ENCODE measurements at places on chromosomes 1 and 21. TPM values are rescaled to one million over a fixed set of nuclear protein-coding genes. Genes with fewer than 3 reads are reported as not detected.

OR2T3 gene
- not detected for total RNA-seq

PIK3R3 gene
- total RNA-seq = 39.7 TPM

DNA sequence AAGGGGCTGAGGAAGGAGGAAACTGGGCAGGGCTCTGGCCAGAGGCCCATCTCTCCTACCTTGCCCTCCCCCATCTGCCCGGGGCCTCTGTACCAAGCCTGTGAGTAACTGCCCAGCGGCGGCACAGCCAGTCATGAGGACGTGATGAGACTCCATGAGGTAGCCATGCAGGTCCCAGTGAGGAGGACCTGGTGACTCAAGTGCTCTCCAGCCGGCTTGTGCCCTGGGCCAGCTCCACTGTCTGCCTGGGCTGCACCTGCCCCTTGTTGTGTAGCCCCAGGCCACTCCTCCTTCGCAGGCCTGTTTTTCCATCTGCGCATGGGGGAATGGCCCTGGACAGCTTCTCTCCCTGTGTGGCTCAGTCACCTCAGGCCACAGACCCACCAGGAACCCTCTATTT is 42.0 kb upstream of the PADI1 start:
- no peak for DNase-seq

DNA sequence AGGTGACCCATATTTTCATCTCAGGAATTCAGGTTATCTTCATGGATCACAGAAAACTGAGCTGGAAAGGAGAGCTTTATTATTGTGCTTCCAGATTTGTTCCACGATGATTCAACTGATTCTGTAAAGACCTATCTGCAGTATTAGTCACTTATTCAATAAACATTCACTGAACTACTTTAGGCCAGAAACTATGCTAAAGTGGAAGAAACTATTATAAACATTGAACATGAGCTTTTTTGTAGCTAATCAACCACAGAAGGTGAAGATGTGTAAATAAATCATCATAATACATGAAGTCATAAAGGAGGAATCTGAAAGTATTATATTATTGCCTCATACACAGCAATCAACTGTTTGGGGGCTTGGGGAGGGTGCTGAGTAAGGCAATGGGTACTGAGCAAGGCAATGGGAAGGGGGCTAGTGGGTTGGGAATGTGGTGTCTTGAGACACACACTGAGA is 30.6 kb upstream of the EXO1 start:
- DNase-seq = no peak

TMCO4 gene
- total RNA-seq = 13.2 TPM

All from posterior vena cava (tissue), 2 donors.